ENCODE measurements at places on chromosomes 3 and 15. TPM values are rescaled to one million over a fixed set of nuclear protein-coding genes. Genes with fewer than 3 reads are reported as not detected.

MUC4 gene
- total RNA-seq = not detected

HDC gene
- not detected for total RNA-seq

SAMMSON gene
- total RNA-seq = under 0.01 TPM

- peak; percentile 60 for DNase-seq
These were observed 43.5 kb downstream of the LPP start for GRCh38 chr3:188197388-188197847.

GRCh38 chr3:99863588-99863987, 45.9 kb downstream of the CMSS1 start:
- DNase-seq = no peak

- DNase-seq = no peak
These were observed 105.2 kb downstream of the CHCHD4 start for GRCh38 chr3:14019459-14019858.

- no peak for DNase-seq
These were observed 89.6 kb upstream of the MYZAP start for GRCh38 chr15:57502116-57502515.

DNA sequence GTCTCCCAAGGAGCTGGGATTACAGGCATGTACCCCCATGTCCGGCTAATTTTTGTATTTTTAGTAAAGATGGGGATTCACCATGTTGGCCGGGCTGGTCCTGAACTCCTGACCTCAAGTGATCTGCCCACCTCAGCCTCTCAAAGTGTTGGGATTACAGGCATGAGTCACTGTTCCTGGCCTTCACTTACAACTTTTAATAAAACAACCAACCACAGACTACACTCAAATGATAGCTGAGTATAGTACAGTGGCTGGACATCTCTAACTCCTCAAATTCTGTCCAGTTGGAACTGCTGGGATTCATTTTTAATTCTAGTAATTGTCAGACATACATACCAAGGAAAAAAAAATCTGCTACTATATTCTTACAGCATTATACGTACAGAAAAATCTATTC, 71.0 kb downstream of the PBRM1 start:
- peak; percentile 32 for DNase-seq

GRCh38 chr15:82545002-82545401, 4.7 kb upstream of the RPS17 start:
- no peak for DNase-seq

Data from fibroblast of lung (primary cell).